Activated CD4-positive, alpha-beta T cell treated with anti-CD3 and anti-CD28 coated beads, Interleukin-2, amount 10 ng/mL, durations not matched to agents 7 days and 5 days (primary cell): ENCODE measurements at places on chromosomes 13 and 19. TPM values are rescaled to one million over a fixed set of nuclear protein-coding genes. Genes with fewer than 3 reads are reported as not detected.

Gene TMTC4
- total RNA-seq: 27.1 TPM

Gene ZNF433
- total RNA-seq: 0.10 TPM

Gene ADGRE3
- total RNA-seq: not detected

Gene RUBCNL
- not detected for total RNA-seq

Gene LIM2
- total RNA-seq: not detected

Gene C13orf46
- total RNA-seq: 9.8 TPM

Gene FAM216B
- total RNA-seq: not detected

Gene FFAR2
- total RNA-seq: not detected

Gene PALM
- total RNA-seq: not detected

- H3K27ac ChIP-seq: no peak overlapping the region
- peaks cover 22% of the 10 kb centered on the region for H3K4me1 ChIP-seq
- H3K36me3 ChIP-seq: no peaks in the 10 kb centered on the region
- H3K4me3 ChIP-seq: no peak overlapping the region
- no peaks in the 10 kb centered on the region for H3K27me3 ChIP-seq
Observed at GRCh38 chr13:112729408-112729807, 39.6 kb downstream of the ATP11A start.

GRCh38 chr13:51222037-51222685, at the start of gene FAM124A:
Gene FAM124A, plus strand, starts transcription at chr13:51222398. Its CDS starts 104 bp downstream, at chr13:51222502.
- H3K36me3 ChIP-seq: no peaks in the 10 kb centered on the region
- H3K27ac ChIP-seq: no peak within 1 kb of the TSS
- H3K4me1 ChIP-seq: peaks cover 6% of the 10 kb centered on the region
- H3K4me3 ChIP-seq: peak within 1 kb of the TSS; percentile 69

DNA sequence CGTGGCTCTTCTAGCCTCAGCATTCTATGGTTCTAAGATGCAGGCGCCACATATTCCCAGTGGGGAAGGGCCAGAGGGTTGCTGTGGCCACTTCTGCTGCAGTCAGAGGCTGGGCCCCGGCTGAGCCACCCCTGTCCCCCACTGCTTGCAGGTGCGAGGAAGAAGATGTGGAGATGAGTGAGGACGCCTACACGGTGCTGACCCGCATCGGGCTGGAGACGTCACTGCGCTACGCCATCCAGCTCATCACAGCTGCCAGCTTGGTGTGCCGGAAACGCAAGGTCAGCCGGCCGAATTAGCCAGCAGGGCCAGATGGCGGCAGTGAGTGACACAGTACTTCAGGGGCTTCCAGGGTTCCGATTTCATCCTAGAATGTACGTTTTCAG, 2.0 kb downstream of the LHB start:
- no peak overlapping the region for H3K4me3 ChIP-seq
- DNase-seq: no peak
- no peak overlapping the region for H3K27ac ChIP-seq
- H3K4me1 ChIP-seq: peaks cover 17% of the 10 kb centered on the region
- peaks cover 11% of the 10 kb centered on the region for H3K36me3 ChIP-seq

DNA sequence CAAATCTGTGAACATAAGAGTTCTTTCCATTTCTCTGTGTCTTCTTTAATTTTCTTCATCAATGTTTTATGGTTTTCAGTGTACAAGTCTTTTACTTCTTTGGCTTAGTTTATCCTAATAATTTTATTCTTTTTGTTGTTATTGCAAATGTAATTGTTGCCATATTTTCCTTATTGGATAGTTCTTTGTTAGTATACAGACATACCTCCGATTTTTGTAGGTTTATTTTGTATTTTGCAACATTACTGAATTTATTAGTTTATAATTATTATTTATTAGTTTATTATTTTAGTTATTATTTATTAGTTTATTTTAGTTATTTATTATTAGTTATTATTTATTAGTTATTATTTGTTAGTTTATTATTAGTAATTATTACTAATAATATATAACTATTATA, 43.4 kb downstream of the WTIP start:
- no peak for DNase-seq
- no peak overlapping the region for H3K4me3 ChIP-seq
- no peak overlapping the region for H3K27ac ChIP-seq
- peaks cover 31% of the 10 kb centered on the region for H3K27me3 ChIP-seq
- no peaks in the 10 kb centered on the region for H3K4me1 ChIP-seq

DNA sequence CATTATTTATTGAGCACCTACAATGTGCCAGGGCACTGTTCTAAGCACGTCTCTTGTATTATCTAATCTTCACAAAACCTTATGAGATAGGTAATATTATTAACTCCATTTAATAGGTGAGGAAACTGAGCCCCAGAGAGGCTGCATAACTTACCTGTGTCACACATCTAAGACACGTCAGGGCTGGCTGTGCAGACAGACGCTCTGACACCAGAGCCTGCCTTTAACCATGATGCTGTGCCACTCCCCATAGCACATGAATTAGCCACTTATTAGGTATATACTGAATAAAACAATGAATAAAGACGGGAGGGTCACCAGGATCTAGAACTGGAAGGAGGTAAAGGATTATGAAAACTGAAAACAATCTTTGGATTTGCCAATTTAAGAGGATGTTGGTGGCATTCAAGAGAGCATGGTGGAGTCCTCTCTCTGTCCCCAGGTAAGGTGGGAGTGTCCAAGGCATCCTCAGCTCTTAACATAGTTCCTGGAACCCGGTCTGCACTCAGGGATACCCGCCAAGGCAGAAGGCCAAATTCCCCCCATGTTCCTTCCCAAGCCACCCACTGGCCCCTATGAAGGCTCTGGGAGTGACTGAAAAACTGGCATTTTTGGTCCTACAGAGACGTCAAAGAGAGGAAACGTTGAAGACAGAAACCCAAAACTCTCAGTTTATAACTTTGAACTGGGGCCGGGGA, 479.7 kb downstream of the FOXO1 start:
- peaks cover 76% of the 10 kb centered on the region for H3K4me1 ChIP-seq
- peaks cover 22% of the 10 kb centered on the region for H3K36me3 ChIP-seq
- H3K27ac ChIP-seq: peak overlapping the region; percentile 95
- no peak for DNase-seq

DNA sequence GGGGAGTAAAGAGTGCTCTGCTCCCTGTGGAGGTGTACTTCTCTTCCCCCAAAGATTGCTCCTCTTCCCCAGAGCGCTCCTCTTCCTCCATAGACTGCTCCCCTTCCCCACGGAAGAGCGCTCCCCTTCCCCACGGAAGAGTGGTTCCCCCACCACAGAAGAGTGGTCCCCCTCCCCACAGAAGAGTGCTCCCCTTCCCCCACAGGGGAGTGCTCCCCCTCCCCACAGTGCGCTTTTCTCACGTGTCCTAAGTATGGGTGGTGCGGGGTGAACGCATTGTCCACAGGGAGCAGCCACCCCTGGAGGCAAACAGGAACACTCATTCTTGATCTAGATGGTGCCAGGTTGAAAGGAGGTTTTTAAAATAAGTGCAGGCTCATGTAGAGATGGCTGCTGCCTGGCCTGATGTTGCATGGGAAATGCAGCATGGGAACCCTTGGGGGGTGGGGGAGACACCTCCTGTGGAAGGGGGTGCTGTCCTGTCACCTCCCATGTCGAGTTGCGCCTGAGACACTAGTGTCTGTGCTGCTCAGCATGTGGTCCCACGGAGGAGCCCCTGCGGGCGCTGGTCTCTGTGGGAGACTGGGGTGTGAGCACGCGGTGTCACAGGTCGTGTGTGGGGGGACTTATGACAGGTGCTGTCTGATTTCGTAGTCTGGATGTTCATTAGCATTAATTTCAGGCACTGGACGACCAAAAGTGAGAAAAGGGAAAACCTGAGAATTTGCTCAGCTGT, 52.2 kb downstream of the ATP11A start:
- no peak overlapping the region for H3K27ac ChIP-seq
- H3K4me3 ChIP-seq: no peak overlapping the region
- no peaks in the 10 kb centered on the region for H3K36me3 ChIP-seq
- peaks cover 3% of the 10 kb centered on the region for H3K4me1 ChIP-seq

GRCh38 chr13:112623051-112623711, 35.2 kb upstream of the TUBGCP3 start:
- no peak for DNase-seq
- H3K4me1 ChIP-seq: no peaks in the 10 kb centered on the region
- H3K27me3 ChIP-seq: no peaks in the 10 kb centered on the region
- H3K36me3 ChIP-seq: no peaks in the 10 kb centered on the region

GRCh38 chr13:114015969-114016295, 42.1 kb upstream of the C13orf46 start:
- H3K27me3 ChIP-seq: no peaks in the 10 kb centered on the region
- peaks cover 2% of the 10 kb centered on the region for H3K4me1 ChIP-seq
- DNase-seq: no peak
- H3K36me3 ChIP-seq: peaks cover 33% of the 10 kb centered on the region
- no peak overlapping the region for H3K4me3 ChIP-seq

GRCh38 chr19:42409477-42409876, 17.7 kb downstream of the LIPE start:
- H3K4me3 ChIP-seq: no peak overlapping the region
- no peak for DNase-seq
- H3K27me3 ChIP-seq: no peaks in the 10 kb centered on the region
- peak overlapping the region; percentile 51 for H3K27ac ChIP-seq

GRCh38 chr19:38869836-38870607, 8.1 kb downstream of the RINL start:
- peak overlapping the region; percentile 84 for H3K4me3 ChIP-seq
- peaks cover 51% of the 10 kb centered on the region for H3K4me1 ChIP-seq
- peak; percentile 91 for DNase-seq
- H3K27me3 ChIP-seq: no peaks in the 10 kb centered on the region
- H3K27ac ChIP-seq: peak overlapping the region; percentile 86

- H3K4me3 ChIP-seq: no peak overlapping the region
- no peak for DNase-seq
- H3K27me3 ChIP-seq: peaks cover 6% of the 10 kb centered on the region
- H3K36me3 ChIP-seq: no peaks in the 10 kb centered on the region
- no peak overlapping the region for H3K27ac ChIP-seq
- H3K4me1 ChIP-seq: no peaks in the 10 kb centered on the region
Observed at GRCh38 chr13:97934590-97934989, 18.9 kb upstream of the IPO5 start.

GRCh38 chr13:95644601-95645052, at the start of gene DZIP1:
Gene DZIP1, minus strand, starts transcription at chr13:95644706. Its CDS starts 2,677 bp downstream, at chr13:95642029.
- peaks cover 54% of the 10 kb centered on the region for H3K27me3 ChIP-seq
- H3K36me3 ChIP-seq: no peaks in the 10 kb centered on the region
- no peak within 1 kb of the TSS for H3K27ac ChIP-seq
- peaks cover 9% of the 10 kb centered on the region for H3K4me1 ChIP-seq

DNA sequence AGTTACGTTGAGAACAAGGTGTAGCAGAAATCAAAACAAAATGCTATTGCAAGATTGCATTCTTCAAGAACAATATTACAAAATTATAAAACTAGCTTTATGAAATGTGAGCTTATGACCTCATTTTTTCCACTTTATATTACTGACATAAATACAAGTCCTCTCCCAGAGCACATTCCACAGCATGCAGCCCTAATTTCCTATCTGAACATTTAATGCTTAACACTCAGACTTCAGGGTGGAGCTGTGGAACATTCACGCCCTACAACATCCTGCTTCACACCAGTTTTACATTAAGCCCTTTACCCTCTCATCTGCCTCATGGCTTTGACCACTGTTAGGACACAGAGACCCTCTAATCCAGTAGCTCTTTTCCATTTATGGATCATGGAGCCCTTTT, 65.5 kb downstream of the EPSTI1 start:
- peaks cover 9% of the 10 kb centered on the region for H3K4me1 ChIP-seq
- DNase-seq: no peak
- H3K27ac ChIP-seq: no peak overlapping the region
- no peak overlapping the region for H3K4me3 ChIP-seq
- no peaks in the 10 kb centered on the region for H3K27me3 ChIP-seq

DNA sequence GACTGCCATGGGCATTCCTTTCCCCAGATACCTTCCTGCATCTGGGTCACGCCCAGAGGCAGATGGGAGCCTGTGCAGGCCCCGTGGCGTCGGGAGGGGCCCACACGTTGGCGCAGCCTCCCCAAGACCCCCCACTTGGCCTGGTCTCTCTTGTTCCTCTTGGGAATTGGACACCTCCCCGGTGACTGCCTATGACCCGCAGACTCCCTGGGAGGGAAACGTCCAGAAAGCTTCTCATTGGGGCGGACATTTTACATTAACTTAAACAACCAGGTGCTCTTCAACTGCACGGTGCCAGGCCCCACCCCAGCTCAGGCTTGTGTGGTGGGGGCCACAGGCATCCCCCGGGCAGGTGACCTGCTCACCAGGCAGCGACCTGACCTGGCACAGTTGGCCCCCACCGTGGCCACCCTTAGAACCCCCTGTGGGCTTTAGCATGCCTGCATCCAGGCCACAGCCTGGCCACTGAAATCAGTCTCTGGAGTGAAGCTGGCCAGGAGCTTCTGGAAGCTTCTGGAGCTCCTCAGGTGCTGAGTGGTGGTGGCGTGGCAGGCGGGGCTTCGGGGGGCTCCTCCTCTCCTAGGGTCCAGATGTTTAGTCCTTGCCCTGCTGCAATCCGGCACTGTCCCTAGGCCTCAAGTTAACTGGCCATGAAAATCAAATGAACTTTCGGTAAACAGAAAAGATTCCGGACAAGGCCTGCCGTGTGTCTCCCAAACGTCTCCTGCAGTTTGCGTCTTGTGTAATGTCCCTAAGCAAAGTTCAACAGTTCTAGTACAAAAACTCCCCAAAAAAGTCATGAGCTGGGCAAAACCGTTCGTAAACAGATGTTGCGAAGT, 8.5 kb upstream of the PROZ start:
- peaks cover 21% of the 10 kb centered on the region for H3K4me1 ChIP-seq
- H3K27me3 ChIP-seq: peaks cover 13% of the 10 kb centered on the region
- DNase-seq: no peak
- H3K36me3 ChIP-seq: peaks cover 5% of the 10 kb centered on the region
- H3K4me3 ChIP-seq: no peak overlapping the region

DNA sequence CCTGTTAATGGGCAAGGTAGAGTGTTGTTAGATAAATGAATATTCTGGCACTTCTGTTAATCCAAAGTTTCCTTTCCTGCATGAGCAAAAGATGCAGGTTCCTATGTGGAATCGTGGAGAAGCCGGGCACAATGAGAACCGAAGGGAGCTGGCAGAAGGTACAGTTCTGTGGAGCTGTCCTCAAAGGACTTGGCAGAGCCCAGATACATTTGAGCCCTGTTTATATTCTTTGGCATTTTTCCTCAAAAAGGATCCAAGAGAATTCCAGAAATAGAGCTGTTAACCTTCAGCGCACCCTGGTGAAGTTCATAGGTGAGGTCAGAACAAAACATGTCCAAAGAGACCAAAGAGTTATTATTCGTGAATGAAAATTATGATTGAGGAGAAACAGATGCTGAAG, 4.0 kb upstream of the DLEU7 start:
- peaks cover 12% of the 10 kb centered on the region for H3K27me3 ChIP-seq
- DNase-seq: no peak
- H3K4me3 ChIP-seq: no peak overlapping the region
- H3K27ac ChIP-seq: no peak overlapping the region
- peaks cover 21% of the 10 kb centered on the region for H3K4me1 ChIP-seq

GRCh38 chr13:23572836-23573235, 2.6 kb downstream of the TNFRSF19 start:
- peaks cover 4% of the 10 kb centered on the region for H3K4me1 ChIP-seq
- no peaks in the 10 kb centered on the region for H3K36me3 ChIP-seq
